ENCODE measurements at places on chromosomes 4 and X.

DNA sequence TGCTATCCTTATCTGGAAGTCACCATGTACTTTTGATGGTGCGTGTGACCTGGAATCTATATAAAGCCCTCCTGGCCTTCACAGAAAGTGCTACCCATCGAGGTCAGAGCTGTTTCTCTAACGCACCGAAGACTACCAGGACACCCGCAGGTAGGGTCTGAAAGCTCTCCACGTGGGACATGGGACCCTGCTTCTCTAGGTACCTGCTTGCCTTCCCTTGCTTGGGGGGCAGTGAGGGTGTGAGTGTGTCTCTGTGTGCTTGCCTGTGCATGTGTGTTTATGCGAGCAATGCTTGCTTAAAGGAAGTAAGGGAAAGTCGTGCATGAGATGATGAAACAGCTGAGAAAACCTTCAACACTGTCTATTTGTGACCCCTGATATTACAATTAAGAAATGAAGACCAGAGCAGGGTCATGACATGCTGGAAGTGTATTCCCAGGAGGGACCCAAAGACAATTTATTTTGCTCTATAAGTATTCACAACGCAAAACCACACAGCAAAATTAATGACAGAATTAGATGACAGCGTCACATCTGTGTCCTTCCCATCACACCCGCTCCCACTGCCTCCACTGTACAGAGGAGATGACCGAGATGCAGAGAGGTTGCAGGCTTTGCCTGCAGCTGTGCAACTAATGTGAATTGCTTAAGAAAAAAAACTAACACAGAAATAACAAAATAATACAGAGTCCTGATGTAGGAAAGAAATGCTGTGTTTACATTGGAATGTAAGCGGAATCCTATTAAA is 76.4 kb upstream of the HELT start:
- DNase-seq: no peak

GRCh38 chr4:79897174-79897573 is 175.9 kb downstream of the ANTXR2 start:
- DNase-seq: no peak

DNA sequence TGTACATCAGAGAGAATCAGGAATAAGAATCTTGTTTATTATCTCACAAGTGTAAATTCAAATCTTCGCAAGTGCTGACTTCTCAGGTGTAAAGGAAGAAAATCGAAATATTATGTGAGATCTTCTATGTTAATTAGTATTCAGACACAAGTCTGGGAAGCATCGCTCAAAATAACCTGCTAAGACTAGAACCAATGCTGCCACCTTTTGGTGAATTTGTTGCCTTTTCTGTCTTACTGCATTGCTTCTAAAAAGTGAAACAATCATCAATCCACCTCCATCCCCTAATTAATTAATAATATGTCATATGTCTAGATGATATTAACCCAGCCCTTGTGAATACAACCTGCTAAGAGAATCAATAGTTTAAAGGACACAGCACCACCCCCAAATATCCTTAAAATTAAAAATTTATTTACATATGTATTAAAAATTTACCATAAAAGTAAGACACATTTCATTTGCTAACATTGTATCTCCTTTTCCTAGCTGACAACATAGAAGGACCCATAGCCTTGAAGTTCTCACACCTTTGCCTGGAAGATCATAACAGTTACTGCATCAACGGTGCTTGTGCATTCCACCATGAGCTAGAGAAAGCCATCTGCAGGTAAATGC is 3.5 kb downstream of the EPGN start:
- no peak for DNase-seq

- DNase-seq: no peak
Observed at GRCh38 chr4:120856294-120856693, 66.2 kb downstream of the PRDM5 start.

All from activated CD8-positive, alpha-beta memory T cell treated with anti-CD3 and anti-CD28 coated beads for 1 hour (primary cell).